IMR-90 (cell line): ENCODE measurements at places on chromosomes 2 and 18. TPM values are rescaled to one million over a fixed set of nuclear protein-coding genes. Genes with fewer than 3 reads are reported as not detected.
A peak's percentile ranks its signal among the peaks of the same experiment; 100 is the strongest.

TMEM163 gene
- not detected in 2 replicates for total RNA-seq

GRCh38 chr2:101697124-101698013, at the start of gene MAP4K4:
Gene MAP4K4, plus strand, starts transcription at chr2:101697707. Its CDS starts 374 bp downstream, at chr2:101698081.
- DNase-seq, result peak; percentile 77

- DNase-seq, result peak; percentile 84
Observed at GRCh38 chr2:200985799-200986198, 22.3 kb upstream of the ORC2 start.

RESP18 gene
- not detected in 2 replicates for total RNA-seq

GRCh38 chr2:63764630-63765029, 77.1 kb upstream of the UGP2 start:
- no peak for DNase-seq

NEURL3 gene
- not detected in 2 replicates for total RNA-seq

VIT gene
- total RNA-seq, result under 0.01 TPM in 1 of 2 replicates, not detected in the other

DNA sequence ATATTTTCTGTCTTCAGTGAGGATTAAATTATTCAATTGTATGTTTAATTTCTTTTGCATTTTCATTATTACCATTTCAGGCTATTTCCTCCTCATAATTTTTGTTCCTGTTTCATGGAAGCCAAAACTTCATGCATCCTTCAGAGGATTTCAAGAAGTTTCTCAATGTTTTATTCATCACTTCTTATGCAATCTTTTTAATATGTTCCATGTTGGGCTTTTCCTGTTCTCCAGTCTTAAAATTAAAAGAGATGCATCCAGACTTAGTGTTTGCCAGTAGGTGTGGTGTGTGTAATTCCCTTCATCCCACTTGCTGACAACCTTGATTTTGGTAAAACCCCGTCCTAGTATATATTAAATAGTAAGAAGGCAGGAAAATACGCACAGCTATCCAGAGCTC, 190.0 kb downstream of the EN1 start:
- no peak for DNase-seq

DPYSL5 gene
- not detected in 2 replicates for total RNA-seq
